ENCODE measurements at places on chromosomes 4 and X.

GRCh38 chrX:47145395-47146120 is 537 bp downstream of the RBM10 start:
- no peak for DNase-seq

DNA sequence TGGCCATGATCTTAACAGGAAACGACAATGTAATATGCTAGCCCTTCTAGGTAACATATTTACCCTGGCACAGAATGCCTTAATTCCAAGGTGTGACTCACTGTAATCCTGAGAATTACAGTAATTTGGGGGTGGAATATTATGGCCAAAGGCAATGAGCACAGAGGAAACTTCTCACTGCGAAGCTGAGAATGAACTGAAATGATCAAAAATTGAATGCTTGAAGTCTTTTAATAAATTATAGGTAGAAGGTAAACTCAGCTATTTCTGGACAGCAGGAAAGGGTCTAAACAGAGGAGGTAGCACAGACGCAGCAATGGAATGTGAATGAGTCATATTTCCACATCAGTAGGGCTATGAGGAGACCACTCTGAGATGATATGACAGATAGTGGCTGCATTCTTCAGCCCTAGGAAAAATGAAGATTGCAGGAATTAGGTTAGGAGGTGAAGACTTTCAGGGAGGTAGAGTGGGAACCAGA is 312.6 kb downstream of the PACRGL start:
- DNase-seq = no peak

DNA sequence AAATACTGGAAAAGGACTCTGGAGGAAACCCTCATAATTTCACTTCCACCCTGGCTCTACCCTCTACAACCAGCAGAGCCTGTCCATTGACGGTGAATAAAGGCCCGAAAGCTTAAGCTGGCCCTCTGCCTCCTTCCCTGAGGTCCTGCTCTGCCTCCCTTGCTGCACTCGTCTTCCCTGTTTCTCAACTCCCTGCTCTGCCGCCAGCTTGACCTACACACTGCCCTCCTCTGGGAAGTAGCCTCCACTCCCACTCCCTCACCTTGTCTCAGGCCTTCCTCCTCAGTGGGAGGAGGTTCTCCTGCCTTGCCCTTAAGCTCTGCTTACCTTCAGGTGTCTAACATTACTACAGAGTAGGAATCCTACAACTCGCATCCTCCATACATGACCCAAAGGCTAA is 608.6 kb upstream of the NR3C2 start:
- no peak for DNase-seq

GRCh38 chrX:124441971-124442590 is 95.7 kb downstream of the SH2D1A start:
- no peak for DNase-seq

GRCh38 chrX:143378851-143379250 is 138.4 kb downstream of the SPANXN3 start:
- no peak for DNase-seq

DNA sequence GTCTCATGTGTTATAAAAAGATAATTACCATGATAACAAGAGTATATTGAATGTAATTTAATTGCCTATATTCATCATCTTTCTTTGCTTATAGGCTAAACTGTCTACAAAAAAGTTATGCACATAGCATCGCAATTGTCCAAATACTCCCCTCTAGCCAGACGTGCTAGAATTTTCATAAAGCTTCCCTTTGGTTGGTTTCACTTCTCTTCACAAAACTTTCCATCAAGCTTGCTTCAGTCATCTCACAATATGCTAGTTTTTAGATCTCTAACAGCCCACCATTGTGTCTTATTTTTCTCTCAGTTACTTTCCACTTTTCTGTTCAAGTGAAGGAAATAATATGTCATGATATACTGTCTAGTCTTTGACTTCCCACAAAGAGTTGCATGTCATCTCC is 448.3 kb upstream of the SPANXN1 start:
- DNase-seq = no peak

DNA sequence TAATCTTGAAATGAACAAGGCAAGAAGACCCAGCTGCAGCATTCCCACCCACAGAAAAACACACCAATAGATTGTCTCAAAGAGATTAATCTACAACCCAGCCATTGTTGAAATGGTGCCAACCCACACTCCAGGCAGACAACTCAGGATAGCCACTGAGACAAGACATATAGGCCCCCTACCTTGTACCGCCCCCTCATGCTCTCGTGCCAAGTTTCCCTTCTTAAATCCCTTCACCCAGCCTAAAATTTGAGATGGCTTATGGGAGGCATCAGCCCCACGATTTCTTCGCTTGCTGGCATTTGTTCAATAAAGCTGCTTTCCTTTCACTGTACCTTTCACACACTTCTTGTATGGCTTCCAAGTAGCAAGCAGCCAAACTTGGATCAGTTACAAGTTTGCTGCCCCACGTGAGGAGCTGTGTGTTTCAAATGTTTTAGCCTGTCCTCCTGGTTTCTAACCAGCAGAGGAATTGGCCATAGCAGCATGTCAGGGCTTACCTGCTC is 1754.1 kb downstream of the C4orf33 start:
- no peak for DNase-seq

DNA sequence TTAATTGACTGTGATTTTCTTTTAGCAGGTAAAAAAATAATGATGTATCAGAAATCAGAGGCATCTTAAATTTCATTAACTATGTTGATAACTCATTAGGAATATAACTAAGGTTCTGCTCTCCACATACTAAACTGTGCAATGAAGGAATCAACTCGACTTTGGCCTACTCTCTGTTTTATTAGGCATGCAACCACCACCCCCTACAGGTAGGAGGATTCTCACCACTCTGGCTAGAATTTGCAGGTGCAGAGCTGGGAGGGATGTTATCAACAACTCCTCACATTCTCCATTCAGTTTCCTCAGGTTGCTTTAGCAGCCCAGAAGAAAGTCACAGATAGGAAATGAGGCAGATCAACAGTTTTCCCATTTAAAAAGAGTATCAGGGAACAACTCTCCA is 160.1 kb downstream of the COX18 start:
- DNase-seq = peak; percentile 4

DNA sequence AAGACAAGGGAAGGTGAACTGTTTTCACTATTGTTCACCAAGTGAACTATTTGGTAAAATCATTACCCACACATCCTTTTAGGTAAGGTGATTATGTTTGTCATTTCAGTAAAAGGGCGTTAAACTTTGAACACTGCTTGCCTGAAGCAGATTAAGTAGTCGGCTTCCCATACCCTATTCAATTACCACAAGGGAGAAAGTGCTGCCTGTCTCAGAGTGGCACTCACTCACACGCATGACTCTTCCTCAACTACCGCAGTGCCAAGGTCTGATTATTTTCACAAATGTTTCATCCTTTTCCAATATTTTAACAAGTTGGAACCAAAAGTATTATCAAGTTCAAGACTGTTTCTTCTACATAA is 11.0 kb downstream of the VEGFC start:
- no peak for DNase-seq

DNA sequence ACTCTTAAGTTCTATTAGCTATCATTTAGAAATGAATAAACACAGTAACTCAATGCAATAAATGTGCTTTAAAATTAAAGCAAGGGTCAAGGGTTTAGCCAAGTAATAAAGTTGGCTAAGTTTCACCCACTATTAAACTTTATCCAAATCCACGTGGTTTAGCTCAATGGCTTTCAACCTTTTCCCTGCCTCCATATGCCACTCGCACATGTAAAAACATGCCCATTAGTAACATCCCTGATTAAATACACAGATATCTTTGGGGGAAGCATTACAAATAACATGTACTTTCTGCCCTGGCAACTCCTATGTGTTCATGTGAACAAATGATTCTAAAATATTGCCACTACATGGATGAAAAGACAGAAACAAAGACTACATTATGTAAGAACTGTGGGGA is 130.8 kb downstream of the ZAR1 start:
- DNase-seq = no peak

DNA sequence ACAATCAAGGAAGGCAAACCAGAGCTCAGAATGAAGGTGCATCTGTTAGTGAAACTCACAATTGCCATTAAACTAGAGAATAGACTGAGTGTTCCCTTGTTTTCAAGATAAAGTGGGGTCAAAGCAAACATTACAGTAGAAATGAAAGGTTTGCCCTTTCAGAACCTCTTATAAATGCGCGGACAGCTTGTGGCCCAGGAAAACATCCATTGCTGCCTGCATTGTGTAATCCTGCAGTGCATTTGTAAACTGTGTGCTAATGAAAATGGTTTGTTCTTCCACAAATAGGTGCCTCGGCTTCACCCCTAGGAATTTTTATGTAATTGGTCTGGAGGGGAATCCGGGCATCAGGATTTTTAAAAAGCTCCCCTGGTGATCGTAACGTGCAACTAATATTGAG is 62.8 kb downstream of the SNX25 start:
- DNase-seq = no peak

DNA sequence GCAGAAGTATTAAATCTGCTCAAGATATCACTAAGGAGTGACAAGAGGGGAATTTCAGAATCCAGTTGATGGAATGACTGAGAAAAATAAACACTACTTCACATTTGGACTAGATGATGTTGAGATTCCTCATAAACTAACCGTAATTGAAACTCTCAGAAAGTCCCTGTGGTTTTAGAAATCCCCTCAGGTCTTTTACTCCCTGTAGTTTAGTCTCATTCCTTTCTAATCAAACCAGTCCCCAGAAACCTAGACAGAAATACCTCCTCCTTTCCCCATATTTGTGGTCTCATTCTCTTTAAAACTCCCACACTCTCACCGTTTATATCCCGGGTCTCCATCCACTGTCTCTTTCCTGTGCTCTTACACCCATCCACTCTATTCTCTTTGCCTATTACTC is 15.0 kb upstream of the TLR1 start:
- peak; percentile 29 for DNase-seq

DNA sequence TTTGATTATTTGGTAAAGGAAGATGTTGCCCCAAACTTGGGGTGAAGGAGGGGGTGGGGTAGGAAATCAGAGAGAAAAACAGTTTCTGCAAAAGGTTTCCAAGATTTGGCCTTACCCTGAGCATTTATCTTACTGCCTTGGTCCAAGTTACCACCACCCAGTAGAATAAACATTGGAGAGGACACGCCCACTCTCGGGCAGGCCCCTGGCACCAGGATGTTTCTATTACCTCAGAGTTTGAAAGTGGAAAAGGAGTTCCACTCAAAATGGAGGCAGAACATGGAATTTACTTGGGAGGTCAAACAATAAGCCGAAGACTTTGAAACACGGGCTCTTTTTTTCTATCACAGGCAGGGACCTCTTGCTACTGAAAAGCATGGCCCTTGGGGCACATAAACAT is 113.7 kb downstream of the CHRNA9 start:
- DNase-seq = no peak

DNA sequence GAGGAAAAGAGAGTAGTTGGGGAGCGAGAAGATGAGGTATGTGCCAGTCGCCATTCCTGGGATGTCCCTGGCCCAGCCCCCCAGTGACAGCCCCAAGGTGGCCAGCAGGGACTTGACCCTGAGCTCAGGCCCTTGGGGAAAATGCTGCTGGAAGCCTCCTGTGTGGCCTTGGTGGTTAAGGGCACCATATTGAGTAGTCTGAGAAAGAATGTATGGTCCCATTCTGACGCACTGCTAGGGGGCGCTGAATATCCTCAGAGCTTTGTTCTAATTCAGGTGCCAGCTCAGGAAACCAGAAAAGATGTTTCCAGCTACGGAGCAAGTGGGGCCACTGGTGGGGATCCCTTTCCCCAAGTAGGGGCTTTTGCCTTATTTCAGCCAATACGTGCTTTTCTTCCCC is 14.0 kb upstream of the UBA6 start:
- DNase-seq = no peak

GRCh38 chrX:103531002-103531401 is 11.7 kb upstream of the RAB40A start:
- DNase-seq = no peak

GRCh38 chr4:152536545-152537182 is 772 bp upstream of the FBXW7 start:
- peak; percentile 81 for DNase-seq

DNA sequence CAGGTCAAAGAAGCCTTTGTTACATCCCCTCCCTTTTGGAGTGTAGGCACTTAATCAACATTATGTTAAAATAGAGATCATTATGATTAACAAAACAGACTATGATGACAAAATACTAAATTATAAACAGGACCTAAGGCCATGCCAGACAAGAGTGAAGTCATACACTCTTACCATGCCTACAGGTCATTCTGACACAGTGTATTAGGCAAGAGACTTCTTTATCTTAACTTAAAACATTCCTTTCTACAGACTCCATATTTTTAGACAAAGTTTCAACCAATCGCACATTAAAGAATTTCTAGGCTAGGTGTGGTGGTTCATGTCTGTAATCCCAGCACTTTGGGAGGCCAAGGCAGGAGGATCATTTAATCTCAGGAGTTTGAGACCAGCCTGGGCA is 128.6 kb upstream of the SLC34A2 start:
- DNase-seq = no peak

GRCh38 chrX:30573125-30573524 is 4.4 kb downstream of the TASL start:
- no peak for DNase-seq

GRCh38 chrX:44228621-44229020 is 114.9 kb downstream of the EFHC2 start:
- DNase-seq = no peak

DNA sequence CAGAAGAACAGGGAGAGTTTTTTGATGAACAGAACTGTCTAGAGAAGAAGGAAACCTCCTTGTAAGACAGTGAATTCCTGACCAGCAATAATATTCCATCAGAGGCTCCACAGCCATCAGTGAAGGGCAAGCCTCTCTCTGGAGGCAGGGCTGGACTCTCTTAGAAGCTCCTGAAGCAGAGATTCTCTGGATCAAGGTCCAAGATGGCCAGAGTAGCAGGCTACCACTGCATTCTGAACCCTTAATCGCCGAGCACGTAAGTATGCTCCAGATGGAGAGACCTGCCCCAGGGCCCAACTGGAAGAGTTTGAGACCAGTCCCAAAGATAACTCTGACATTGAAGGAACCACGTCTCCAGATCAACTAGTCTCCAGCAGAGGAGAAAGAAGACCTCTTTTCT is 16.4 kb downstream of the GABRE start:
- DNase-seq = no peak

GRCh38 chr4:125956276-125956675 is 641.5 kb downstream of the FAT4 start:
- DNase-seq = no peak

DNA sequence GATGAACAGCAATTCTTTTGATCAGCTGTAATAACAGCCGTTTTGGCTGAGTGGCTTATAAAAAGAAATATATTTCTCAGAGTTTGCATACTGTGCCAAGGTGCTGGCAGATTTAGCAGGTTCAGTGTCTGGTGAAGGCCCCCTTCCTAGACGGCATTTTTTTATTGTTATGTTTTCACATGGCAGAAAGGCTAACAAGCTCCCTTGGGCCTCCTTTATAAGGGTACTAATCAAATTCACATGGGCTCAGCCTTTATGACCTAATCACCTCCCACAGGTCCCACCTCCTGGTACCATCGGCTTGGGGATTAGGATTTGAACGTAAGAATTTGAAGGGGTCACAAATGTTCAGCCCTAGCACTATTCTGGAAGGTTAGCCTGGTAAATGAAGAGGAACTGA is 431.9 kb downstream of the SPOCK3 start:
- DNase-seq = no peak

GRCh38 chr4:53366301-53366716 is 448 bp upstream of the SCFD2 start:
- DNase-seq = no peak

GRCh38 chr4:71338846-71339593 is at the start of gene SLC4A4:
Gene SLC4A4, plus strand, starts transcription at chr4:71339020.
- DNase-seq = peak; percentile 58

- no peak for DNase-seq
Measured at GRCh38 chr4:42588909-42589308, 68.0 kb downstream of the ATP8A1 start.

GRCh38 chr4:126955292-126956183 is 677.2 kb upstream of the INTU start:
- no peak for DNase-seq

- DNase-seq = peak; percentile 55
Measured at GRCh38 chr4:88613417-88613875, 21.2 kb downstream of the HERC3 start.

Measured in activated CD4-positive, alpha-beta T cell treated with anti-CD3 and anti-CD28 coated beads, Interleukin-2, amount 50 U/mL, for 16 hours (primary cell).